Foreskin fibroblast (primary cell): ENCODE measurements at places on chromosomes 1 and 21.

DNA sequence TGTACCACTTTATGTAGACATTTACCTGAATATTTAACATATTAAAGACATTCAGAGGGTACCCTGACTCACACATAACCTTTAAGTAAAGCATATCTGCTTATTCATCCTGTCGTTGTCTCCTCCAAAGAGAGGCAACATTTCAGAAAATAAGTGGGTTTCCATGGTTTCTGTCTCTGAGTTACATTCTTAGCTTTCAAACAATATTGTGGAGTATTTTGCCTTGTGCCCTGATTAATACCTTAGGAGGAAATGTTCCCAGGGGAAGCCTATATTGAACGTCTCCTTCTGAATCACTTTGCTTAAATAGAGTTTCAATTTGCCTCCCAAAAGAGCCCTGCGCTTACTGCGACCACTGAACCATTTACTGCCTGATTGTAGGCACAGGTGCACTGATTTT lies 26.1 kb downstream of the PALMD start:
- DNase-seq = no peak

DNA sequence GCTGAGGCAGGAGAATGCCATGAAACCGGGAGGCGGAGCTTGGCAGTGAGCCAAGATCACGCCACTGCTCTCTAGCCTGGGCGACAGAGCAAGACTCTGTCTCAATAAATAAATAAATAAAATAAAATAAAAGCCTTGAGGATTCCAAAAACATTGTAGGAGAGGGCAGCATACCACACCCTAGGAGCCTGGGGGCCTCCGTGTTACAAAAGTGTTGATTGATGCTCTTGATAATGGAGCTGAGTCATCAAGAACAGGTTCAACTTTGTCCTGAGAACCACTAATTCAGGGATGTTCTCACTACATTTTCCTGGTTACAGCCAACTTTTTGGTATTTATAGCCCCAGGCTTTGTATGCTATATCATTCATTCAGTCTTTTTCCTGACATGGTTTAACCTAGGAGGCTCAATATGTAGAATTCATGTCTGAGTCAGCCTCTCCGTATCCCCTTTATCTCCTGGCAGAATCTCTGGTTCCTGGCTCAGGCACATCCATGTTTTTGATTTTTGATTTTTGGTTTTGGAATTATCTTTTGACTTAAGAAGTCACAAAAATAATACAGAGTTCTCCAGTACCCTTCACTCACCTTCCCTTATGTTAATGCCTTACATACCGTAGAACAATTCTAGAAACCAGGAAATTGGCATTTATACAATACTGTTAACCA lies 69.4 kb downstream of the LRRC8D start:
- no peak for DNase-seq

DNA sequence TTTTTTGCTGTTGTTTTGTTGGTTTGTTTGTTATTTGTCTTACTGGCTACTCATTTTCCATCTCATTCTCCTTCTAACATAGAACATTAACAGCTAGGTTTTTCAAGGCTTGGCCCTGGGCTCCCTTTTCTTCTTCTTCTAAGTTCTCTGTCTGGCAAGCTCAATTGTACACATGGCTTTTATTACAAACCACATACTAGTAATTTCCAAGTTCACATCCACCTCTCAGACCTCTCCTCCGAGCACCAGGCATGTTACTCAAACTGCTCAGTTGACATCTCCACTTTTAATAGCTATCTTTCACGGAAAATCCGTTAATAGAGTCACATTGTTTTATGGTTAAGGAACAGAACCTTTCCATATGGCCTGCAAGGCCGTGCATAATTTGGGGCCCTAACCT lies 736.9 kb upstream of the ADAMTS5 start:
- peak; percentile 73 for DNase-seq

- DNase-seq = no peak
Measured at GRCh38 chr1:64693406-64693805, 51.5 kb upstream of the RAVER2 start.

GRCh38 chr1:15231714-15232201 lies 15.3 kb upstream of the FHAD1 start:
- no peak for DNase-seq

DNA sequence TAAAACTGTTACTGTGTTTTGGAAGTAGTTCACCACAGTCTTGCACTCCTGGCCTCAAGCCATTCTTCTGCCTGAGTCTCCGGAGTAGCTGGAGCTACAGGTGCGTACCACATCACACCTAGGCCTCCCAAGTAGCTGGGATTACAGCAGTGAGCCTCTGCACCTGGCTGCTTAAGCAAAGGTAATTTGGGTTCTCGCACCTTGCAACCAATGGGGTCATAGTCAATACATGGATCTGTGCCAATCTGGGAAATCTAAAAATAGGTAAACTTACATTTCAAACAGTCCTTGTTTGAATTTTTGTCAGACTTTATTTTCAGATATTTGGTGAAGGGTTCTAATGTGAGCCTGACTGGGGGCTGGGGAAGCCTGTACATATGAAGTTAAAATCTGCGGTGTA lies 466.5 kb downstream of the PCP4 start:
- no peak for DNase-seq

DNA sequence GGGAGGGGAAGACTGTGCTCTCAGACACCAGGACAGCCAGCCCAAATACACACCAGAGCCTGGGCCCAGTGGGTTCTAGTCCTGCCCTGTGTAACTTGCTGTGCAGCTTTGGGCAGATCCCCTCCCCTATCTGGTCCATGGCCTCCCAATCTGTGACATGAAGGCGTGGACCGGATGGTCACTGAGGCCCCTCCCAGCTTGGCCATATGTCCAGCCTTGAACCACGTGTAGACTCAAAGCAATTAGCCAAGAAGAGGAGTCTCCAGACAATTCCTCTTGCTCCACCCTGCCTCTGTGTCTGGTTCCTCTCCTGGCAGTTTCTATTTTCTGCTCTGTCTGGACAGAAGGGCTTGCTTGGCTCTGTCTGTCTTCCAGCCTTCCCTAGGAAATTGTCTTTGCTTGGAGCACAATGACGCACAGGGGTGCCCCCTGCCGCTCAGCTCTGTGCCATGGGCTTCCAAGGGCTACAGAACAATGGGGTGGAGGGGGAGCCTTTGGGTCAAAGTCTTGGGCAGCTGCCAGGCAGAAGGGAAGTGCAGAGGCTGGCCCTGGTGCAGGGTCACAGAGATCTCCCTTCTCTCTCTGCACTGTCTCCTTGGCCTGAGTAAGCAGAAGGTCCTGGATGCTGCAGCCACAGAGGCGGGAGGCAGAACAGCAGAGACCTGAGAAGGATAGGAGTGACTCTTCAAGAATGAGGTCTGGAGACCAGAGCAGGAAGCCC lies 66.1 kb downstream of the TENT5C start:
- DNase-seq = no peak
